Mesenchymal stem cell (in vitro differentiated cells and primary cell): ENCODE measurements at places on chromosomes 7 and 10.

- no peak for DNase-seq
Observed at GRCh38 chr7:98252425-98253054, 508 bp upstream of the TECPR1 start.

GRCh38 chr7:81231301-81231838 is 312.5 kb upstream of the SEMA3C start:
- DNase-seq: no peak

GRCh38 chr7:130135208-130136205 is 65.2 kb downstream of the KLHDC10 start:
- DNase-seq: peak; percentile 37

- DNase-seq: no peak
Observed at GRCh38 chr7:22894546-22894945, 71.9 kb upstream of the TOMM7 start.
